ENCODE measurements at places on chromosomes 1 and 21. TPM values are rescaled to one million over a fixed set of nuclear protein-coding genes. Genes with fewer than 3 reads are reported as not detected.

Gene PLA2G5
- not detected for total RNA-seq

Gene TPM3
- 586 TPM for total RNA-seq

Gene HAPLN2
- not detected for total RNA-seq

Gene TDRD10
- 0.15 TPM for total RNA-seq

Gene CITED4
- total RNA-seq: 16.0 TPM

Gene C1orf167
- total RNA-seq: 1.3 TPM

Gene LCE1E
- not detected for total RNA-seq

Gene ADORA1
- total RNA-seq: 3.5 TPM

Gene UTP25
- total RNA-seq: 7.6 TPM

Gene WDR3
- total RNA-seq: 62.4 TPM

- H3K4me3 ChIP-seq: peak within 1 kb of the TSS; percentile 57
- no peak within 1 kb of the TSS for H3K27ac ChIP-seq
- peaks cover 33% of the 10 kb centered on the region for H3K4me1 ChIP-seq
These were observed at the start of gene LHX4 for GRCh38 chr1:180229483-180230415. TSS of gene LHX4 (plus strand) at chr1:180230264. CDS start at chr1:180230530, 266 bp downstream.

- peaks cover 4% of the 10 kb centered on the region for H3K27me3 ChIP-seq
- no peaks in the 10 kb centered on the region for H3K36me3 ChIP-seq
- 0 out of 2 replicates have a peak, but pooled peaks cover 2% of the 10 kb centered on the region for H3K4me1 ChIP-seq
- peak overlapping the region; percentile 65 for H3K4me3 ChIP-seq
- H3K27ac ChIP-seq: no peak overlapping the region
These were observed 876 bp downstream of the DENND2C start for GRCh38 chr1:114668784-114669561.

DNA sequence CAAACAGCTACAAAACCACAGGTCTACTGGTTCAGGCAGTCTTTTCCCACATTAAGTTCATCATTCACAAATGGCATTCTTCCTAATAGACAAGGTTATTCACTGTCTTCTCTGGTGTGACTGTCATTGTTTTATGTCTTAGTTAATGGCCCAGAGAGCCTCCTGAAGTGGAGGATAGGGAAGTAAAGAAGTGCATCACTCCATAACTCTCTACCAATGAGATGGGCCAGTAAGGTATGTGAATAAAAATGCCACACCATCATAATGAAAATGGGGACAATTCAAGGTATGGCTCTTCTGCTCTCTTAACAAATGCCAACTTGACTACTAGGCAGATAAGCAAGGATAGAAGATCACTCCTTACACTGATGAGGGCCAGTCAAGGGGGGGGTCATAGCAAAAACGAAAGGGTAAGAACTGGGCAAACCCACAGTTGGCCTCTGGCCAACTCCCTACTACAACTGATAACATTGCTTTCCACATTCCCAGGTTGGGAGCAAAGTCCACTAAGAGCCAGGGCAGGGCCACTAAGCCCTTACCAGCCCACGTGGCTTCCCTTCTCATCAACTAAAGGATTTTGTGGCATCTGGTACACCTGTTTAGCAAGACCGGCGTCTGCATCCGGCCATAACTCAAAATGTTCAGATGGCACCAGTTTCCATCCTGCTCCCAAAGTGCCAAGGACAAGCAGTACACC lies 10.0 kb downstream of the PABPC4 start:
- H3K27ac ChIP-seq: no peak overlapping the region
- H3K4me1 ChIP-seq: no peaks in the 10 kb centered on the region
- DNase-seq: no peak
- H3K36me3 ChIP-seq: peaks cover 98% of the 10 kb centered on the region
- H3K4me3 ChIP-seq: no peak overlapping the region

- no peak for DNase-seq
- no peaks in the 10 kb centered on the region for H3K27me3 ChIP-seq
- no peak overlapping the region for H3K4me3 ChIP-seq
- H3K36me3 ChIP-seq: peaks cover 2% of the 10 kb centered on the region
- H3K27ac ChIP-seq: no peak overlapping the region
- peaks cover 1% of the 10 kb centered on the region for H3K4me1 ChIP-seq
These were observed 120.3 kb downstream of the C1orf21 start for GRCh38 chr1:184507165-184507564.

DNA sequence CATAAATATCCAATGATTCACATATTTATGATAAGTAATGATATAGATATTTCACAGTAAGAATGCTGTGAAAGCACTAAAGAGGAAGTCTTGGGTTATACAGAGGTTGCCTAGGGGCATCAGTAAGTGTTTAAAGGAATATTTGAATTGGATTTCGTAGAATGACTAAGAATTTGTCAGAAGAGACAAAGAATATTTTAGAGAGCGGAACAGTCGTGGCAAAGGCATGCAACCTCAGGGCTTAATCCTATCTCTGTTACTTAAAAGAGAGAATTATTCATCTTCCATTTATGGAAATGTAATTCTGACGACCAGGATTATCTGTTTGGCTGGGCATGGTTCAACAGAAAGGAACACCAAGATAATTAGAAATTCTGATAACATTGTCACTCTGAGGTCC lies 171.9 kb upstream of the NR5A2 start:
- DNase-seq: no peak
- H3K4me3 ChIP-seq: no peak overlapping the region
- H3K27ac ChIP-seq: no peak overlapping the region
- H3K27me3 ChIP-seq: no peaks in the 10 kb centered on the region
- no peaks in the 10 kb centered on the region for H3K36me3 ChIP-seq

DNA sequence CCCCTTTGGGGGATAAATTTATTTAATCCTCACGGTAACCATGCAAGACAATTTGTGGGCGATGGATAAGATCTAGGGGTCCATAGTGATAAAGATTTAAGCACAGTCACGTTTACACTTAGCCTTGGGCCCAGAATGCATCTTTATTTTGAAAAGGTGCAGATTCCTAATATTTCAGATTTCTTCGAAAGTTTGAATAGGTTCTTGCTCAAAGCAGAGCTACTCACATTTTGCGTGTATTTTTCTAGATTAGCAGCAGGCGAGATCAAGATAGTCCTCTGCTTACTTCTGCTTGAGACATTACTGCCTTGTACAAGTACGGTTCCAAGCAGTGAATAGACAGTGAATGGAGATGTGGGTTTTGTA lies 647 bp downstream of the TSEN15 start:
- no peak overlapping the region for H3K27ac ChIP-seq
- H3K4me1 ChIP-seq: peaks cover 6% of the 10 kb centered on the region
- DNase-seq: no peak
- peak overlapping the region; percentile 85 for H3K4me3 ChIP-seq

DNA sequence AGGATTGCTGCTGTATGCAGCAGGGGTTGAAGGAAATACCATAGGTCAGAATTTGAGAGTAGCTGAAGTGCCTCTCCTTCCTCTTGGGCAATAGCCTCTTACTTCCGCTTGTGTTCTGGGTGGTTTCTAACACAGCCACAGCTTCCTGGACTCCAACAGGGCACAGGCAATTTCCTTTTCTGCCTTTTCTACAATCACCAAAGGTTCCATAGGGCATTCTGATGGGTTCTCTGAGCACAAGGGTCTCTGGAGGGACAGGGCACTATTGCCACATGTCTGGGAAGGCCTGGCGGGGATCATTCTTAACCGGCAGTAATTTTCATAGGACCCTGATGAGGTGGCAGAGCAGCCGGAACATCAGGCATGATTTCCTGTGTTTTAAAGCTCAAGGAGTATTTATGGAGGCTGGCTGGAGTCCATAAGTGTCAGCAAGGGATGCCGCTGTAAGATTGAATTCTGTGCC lies 5.5 kb upstream of the AGTRAP start:
- no peak overlapping the region for H3K4me3 ChIP-seq
- H3K4me1 ChIP-seq: peaks cover 37% of the 10 kb centered on the region
- DNase-seq: no peak
- H3K36me3 ChIP-seq: no peaks in the 10 kb centered on the region
- no peak overlapping the region for H3K27ac ChIP-seq

GRCh38 chr1:235024711-235025421 lies 103.8 kb downstream of the TOMM20 start:
- H3K27ac ChIP-seq: no peak overlapping the region
- no peaks in the 10 kb centered on the region for H3K27me3 ChIP-seq
- DNase-seq: no peak
- H3K36me3 ChIP-seq: no peaks in the 10 kb centered on the region

GRCh38 chr1:202572867-202573266 lies 137.4 kb downstream of the SYT2 start:
- H3K27me3 ChIP-seq: no peaks in the 10 kb centered on the region
- no peak overlapping the region for H3K27ac ChIP-seq
- no peak overlapping the region for H3K4me3 ChIP-seq
- no peak for DNase-seq

DNA sequence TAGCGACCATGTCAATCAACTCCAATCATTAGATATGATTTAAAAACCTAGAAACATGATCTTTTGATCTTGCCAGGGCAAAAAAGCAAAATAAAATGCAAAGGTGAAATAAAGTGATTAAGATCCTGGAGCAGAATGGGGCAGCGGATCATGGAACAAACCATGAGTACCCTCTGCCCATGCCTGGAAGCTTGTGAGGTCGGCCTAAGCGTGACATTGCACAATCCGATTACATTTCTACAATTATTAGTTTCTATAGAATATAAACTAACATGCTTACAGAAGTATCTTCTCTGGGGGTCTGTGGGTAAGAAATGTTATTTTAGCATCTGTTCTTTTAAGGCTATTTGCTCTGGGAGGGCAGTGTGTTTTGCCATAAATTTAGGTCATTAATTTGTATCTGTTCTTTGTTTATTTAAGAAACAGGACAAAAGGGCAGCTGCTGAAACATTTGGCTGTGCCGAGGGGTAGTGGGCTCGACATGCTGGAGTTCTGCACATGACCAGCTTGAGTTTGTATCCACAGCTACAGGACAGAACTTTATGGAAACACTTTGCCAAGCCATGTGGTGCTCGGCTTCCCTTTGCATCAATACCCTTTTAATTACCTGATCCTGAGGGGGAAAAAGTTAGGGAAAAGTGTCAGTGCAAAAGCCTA lies 55.9 kb downstream of the ZBTB18 start:
- H3K27ac ChIP-seq: no peak overlapping the region
- DNase-seq: no peak
- no peak overlapping the region for H3K4me3 ChIP-seq

- no peak overlapping the region for H3K27ac ChIP-seq
- no peaks in the 10 kb centered on the region for H3K27me3 ChIP-seq
- H3K36me3 ChIP-seq: peaks cover 3% of the 10 kb centered on the region
These were observed 5.9 kb downstream of the SOD1 start for GRCh38 chr21:31665397-31665796.

GRCh38 chr1:233549917-233550316 lies 64.0 kb upstream of the KCNK1 start:
- H3K4me1 ChIP-seq: no peaks in the 10 kb centered on the region
- H3K4me3 ChIP-seq: no peak overlapping the region
- no peak for DNase-seq
- no peak overlapping the region for H3K27ac ChIP-seq
- no peaks in the 10 kb centered on the region for H3K36me3 ChIP-seq

- no peaks in the 10 kb centered on the region for H3K36me3 ChIP-seq
- H3K27me3 ChIP-seq: no peaks in the 10 kb centered on the region
- H3K27ac ChIP-seq: no peak overlapping the region
- DNase-seq: no peak
- H3K4me1 ChIP-seq: no peaks in the 10 kb centered on the region
These were observed 172.8 kb downstream of the DHRS3 start for GRCh38 chr1:12445257-12445656.

DNA sequence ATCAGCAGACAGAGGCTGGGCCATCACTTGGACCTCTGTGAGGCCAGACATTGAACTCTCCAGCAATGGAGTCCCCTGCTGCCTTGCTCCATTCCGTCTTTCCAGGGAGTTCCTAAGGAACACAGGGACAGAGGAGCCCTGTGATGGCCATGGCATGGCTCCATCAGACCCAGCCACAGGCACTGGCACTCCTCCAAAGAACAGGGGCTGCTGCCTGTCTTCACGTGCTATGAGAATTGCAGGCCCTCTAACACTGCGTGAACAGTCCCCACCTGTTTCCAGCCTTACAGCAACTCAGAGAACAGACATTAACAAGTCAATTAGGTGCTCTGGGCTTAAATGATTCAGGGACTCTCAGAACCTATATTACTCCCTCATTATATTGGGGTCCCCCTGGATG lies 140.8 kb downstream of the ASTN1 start:
- no peaks in the 10 kb centered on the region for H3K4me1 ChIP-seq
- H3K27ac ChIP-seq: no peak overlapping the region
- no peaks in the 10 kb centered on the region for H3K36me3 ChIP-seq
- no peak overlapping the region for H3K4me3 ChIP-seq

- no peaks in the 10 kb centered on the region for H3K27me3 ChIP-seq
- H3K36me3 ChIP-seq: no peaks in the 10 kb centered on the region
- H3K4me1 ChIP-seq: no peaks in the 10 kb centered on the region
- H3K27ac ChIP-seq: no peak overlapping the region
- DNase-seq: no peak
These were observed 1.7 kb downstream of the WASF2 start for GRCh38 chr1:27487966-27488884.

DNA sequence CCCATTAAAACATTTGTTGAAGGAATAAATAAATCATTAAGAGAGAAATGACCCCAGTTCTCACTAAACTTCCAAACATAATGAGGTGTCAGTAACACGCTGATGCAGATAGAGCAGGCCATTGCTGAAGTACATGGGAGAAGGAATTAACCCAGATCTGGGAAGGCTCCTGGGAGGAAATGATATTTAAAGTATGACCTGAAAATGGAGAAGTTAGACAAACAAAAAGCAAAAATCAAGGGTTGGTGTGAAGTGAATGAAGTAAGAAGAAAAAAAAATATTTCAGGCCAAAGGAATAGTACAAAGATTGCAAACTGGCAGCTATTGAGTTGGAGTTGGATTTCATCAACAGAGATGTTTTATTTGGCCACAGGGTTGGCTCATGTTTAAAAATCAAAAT lies 71.4 kb downstream of the RGS2 start:
- no peaks in the 10 kb centered on the region for H3K36me3 ChIP-seq
- no peak overlapping the region for H3K4me3 ChIP-seq
- DNase-seq: no peak
- H3K27ac ChIP-seq: no peak overlapping the region
- no peaks in the 10 kb centered on the region for H3K27me3 ChIP-seq
- no peaks in the 10 kb centered on the region for H3K4me1 ChIP-seq

DNA sequence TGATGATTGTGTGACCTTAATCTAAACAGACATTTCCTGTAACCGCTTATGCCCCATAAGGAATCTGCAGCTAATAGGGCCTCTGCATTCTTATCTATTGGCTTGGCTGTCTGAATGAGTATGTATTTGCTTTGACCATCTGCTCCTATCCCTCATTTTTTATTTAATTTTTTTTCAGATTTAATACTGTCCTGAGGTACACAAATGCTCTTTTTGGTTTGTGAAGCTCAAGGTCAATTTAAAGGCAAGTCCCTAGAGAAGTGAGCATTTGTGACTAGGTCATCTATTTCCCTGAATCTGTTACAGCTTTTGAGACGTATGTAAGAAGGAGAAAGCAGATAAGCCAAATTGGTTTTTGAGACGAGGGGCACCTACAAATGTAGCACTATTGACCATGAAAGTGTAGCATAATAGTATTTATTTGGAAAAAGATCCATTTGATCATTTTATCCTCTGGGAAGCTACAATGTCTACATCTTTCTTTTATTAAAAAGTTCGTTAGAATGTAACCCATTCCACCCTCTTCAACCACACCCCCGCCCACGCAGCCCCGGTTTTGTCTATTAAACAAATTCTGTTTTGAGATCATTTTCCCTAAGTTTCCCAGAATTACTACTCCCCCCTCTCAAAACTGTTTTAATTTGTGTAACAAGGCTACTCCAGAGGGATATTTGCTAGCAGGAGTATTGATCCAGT lies 69.2 kb upstream of the HSPA13 start:
- no peak overlapping the region for H3K4me3 ChIP-seq
- DNase-seq: no peak
- H3K36me3 ChIP-seq: no peaks in the 10 kb centered on the region
- H3K4me1 ChIP-seq: no peaks in the 10 kb centered on the region
- no peak overlapping the region for H3K27ac ChIP-seq

- no peak overlapping the region for H3K4me3 ChIP-seq
- DNase-seq: no peak
- no peaks in the 10 kb centered on the region for H3K36me3 ChIP-seq
- no peak overlapping the region for H3K27ac ChIP-seq
These were observed 58.3 kb downstream of the ZNF648 start for GRCh38 chr1:182003025-182003725.
